ENCODE measurements at places on chromosomes 1 and 21. TPM values are rescaled to one million over a fixed set of nuclear protein-coding genes. Genes with fewer than 3 reads are reported as not detected.

- no peak for DNase-seq
These were observed 7.1 kb downstream of the ARHGEF19 start for GRCh38 chr1:16205334-16205671.

- no peak for DNase-seq
These were observed 365.9 kb downstream of the COL11A1 start for GRCh38 chr1:102742426-102742825.

GRCh38 chr1:37533317-37534093 is 18.9 kb upstream of the MEAF6 start:
- DNase-seq, result no peak

GRCh38 chr1:225677350-225678124 is 24.6 kb upstream of the ENAH start:
- DNase-seq, result no peak

Gene C2CD4D
- total RNA-seq, result not detected

Gene BNIPL
- total RNA-seq, result not detected

DNA sequence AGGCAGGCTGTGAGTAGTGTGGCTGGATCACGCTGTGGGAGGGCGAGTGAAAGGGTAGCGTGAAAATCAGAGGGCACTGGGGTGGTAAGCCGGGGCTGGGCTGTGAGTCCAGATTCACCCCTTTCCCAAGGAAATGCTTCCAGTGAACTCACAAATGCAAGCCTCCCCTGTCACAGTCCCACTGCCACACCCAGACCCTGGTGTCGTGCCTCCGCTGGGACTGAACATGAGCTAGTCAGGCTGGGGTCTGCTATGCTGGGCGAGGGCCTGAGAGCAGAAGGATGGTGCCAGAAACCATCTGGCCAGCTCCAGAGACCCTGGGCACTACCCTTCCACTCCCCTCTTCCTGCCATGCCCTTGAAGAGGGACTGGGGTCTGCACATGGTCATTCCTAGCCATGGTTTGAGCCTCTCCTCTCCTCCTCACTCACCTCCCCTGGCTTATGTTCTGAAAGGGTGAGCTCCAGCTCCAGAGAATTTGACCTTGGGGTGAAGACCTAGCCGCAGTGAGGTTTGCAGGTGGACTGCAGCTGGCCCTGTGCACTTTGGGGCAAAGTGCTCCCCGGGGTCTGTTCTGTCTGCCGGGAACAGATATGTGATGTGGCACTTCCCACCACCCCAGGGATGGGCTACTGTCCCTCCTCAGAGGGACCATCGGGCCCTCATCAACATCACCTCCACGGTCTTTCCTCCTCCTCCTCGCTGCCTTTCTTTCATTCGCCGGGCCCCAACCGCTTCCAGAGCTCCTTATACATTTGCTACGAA is 365.6 kb downstream of the RPS6KC1 start:
- DNase-seq, result no peak

Gene FAM72C
- total RNA-seq, result 9.1 TPM

All from HT1080 (cell line).